ENCODE measurements at places on chromosomes 7 and 10.

GRCh38 chr7:78165454-78165853 lies 366.9 kb downstream of the PHTF2 start:
- DNase-seq = no peak

GRCh38 chr10:19003341-19003740 lies 45.3 kb upstream of the MALRD1 start:
- no peak for DNase-seq

- DNase-seq = no peak
Measured at GRCh38 chr7:1706721-1707613, 36.9 kb downstream of the ELFN1 start.

DNA sequence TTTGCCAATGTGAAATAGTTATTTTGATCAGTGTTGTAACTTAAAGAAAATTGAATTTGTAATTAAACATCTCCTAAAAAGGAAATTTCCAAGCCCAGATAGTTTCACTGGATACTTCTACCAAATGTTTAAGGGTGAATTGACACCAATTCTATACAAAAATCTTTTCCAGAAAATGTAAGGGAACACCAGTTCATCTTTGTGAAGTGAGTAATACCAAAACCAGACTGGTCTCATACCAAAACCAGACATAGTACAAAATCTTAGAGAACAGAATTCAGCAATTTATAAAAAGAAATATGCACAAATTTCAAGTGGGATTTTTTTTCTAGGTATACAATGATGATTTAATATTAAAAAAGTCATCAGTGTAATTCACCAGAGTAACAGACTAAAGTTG lies 86.0 kb upstream of the ZNF32 start:
- DNase-seq = no peak
